ENCODE measurements at places on chromosomes 13 and 19.

DNA sequence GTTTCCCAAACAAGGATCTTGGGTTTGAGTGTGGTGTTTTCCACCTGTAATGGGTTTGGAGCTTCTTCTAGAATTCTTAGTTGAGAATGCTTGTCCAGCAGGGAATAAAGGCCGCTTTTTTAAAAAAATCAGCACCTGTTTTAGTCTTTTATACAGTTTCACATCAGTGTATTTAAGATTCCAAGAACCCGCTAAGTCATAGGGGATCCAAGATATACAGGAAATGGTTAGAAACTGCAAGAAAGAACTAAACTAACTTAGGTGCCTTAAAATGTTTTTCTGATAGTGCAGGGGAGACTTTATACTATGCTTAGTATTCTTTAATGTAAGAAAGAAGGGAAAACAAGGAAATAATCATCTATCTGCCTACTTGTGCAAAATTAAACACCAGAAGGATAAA, 74.7 kb downstream of the C13orf42 start:
- DNase-seq = no peak

- DNase-seq = no peak
These were observed 71.1 kb downstream of the CBY2 start for GRCh38 chr13:45773236-45773635.

DNA sequence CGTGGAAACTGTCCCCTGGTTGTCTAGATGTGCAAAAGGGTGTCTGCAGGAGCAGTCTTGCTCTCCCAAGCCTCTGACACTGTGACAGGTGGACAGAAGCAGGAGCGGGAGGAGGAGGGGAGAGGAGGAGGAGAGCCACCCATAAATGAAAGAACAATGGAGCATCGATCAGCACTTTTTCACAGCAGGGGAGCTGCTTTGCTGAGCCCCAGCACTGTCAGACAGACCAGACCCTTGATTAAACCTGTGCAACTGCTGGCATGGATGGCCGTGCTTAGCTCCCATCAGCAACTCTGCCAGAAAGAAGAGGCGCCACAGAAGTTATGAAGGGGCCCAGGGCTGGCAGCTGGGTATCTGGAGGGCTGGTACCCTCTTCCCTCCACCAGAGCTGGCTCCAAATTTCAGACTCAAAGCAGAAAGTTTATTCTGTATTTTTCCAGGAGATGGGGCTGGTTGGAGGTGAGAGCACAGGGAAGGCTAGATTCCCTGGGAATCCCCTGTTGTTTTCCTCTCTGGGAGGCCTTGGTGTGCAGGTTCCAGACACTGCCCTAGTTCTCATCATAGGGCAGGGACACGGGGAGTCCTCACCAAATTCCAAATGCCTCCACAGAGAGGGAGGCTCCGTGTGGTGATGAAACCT, 1192.2 kb downstream of the UQCRFS1 start:
- no peak for DNase-seq

DNA sequence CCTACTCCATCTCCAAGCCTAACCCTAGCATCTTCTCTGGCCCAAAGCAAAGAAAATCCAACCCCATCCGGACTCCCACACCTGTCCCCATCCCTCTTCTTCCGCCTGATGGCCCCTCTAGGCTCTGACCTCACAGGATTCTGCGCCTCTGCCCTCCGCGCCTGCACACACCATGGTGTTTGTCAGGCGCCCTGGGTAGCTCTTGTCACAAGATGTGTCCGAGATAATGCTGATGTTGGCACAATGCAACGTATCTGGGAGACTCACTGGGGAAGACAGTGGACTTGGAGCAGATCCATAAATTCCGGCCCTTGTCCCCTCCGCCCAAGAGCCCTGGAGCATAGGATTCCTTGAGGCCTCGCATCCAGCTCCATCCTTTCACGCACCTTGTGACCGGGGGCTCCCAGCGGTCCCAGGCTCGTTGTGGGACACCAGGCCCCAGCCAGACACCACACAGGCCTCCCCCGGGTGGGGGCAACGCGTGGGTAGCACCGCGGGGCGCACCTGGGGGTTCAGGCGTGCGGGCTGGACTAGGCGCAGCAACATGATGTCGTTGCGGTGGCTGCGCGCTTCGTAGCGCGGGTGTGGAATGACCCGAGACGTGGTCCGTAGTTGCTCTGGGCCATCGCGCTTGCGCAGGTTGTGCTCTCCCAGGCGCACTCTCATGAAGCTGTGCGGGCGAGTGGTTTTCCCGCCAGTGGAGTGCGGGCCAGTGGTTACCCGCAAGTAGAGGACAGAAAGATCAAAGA, 3.1 kb upstream of the KLK1 start:
- DNase-seq = no peak

DNA sequence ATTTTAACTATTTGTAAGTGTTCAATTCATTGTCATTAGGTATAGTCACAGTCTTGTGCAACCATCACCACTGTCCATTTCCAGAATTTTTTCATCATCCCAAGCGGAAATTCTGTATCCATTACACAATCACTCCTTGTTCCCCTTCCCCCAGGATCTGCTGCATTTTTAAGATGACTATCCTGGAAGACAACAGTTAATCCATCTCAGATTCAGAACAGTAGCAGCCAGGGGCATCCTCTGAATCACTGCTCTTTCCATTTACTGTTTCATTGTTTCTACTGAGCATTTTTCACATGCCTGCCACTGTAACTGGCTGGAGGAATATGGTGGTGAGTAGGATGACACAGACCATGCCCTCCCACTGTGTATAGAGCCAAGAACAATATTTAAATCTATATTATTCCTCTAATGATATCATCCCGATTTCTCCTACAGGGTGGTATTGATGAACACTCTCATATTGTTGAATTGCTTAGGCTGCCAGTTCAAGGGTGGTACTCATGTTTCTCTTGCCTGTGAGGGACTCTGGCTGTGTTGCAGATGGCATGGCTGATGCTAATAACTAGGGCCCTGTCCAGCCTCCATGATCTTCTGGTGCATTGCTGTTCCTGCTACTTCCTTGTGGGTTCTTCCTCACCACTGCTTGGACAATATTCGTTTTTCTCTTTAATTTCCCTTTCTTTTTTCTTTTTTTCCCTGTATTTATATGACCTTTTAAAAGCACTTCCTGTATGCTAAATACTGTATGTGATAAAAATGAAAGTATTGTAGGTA, 59.0 kb downstream of the WDFY2 start:
- no peak for DNase-seq

- no peak for DNase-seq
These were observed 7.3 kb downstream of the KLK8 start for GRCh38 chr19:50994129-50994528.

- no peak for DNase-seq
These were observed 246.2 kb upstream of the SLC10A2 start for GRCh38 chr13:103312467-103312866.

- no peak for DNase-seq
These were observed 35.0 kb downstream of the KEAP1 start for GRCh38 chr19:10468133-10468532.

DNA sequence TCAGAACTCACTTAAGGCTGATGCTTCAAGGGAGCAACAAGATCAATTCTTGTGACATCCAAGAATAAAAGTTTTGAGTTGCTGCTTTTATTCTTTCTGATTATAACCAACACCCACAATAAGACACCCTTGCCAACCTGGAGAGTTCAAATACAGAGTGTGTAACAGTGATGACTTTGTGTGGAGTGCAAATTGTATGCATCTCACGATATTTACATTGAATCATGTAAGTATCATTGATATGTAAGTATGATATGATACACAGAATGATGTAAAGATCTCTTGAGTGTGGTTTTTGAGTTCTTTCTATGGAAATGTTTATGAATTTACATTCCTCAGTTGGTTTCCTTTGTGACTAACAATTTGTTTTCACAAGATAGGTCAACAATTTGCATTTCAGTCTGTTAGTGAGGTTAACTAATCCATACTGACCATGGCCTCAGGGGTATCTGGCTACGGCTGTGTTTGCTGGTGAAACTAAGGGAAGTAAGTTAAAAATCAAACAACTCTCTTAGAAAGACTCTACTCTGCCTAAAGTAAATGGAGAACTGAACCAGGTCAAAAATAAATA, 12.4 kb downstream of the LHFPL6 start:
- no peak for DNase-seq

DNA sequence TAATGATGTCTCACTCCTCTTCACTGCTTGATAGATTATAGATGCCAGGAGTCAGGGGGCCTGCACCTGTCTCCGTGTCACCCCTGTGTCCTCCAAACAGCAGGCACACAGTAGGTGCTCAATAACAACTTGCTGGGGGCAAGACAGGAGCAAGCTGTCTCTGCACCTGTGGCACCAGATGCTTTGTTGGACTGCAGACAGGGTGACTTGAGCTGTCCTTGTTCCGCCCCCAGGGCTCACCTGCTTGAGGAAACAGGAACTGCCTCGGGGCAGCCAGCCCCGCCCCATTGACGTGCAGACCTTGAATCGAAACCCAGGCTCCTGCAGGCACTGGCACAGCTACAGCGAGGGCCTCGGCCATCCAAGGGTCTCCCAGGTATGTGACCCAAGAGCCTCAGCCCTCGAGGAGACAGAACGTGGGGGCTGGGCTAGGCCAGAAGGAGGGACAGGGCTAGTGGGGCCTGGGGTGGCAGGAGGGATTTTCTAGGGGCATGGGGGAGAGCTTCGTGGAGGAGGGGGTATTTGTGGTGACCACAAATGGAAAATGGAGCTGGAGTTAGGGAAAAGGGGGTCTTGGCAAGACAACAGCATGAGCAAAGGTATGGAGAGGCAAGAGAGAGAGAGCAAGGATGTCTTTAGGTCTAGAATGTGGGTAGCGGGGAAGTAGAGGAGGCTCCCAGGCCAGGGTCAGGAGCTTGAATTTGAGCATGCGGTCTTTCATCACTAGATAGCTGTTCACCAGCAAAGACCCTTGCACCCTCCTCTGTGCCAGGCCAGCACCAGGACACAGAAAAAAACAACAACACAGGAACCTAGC, at the start of gene HSH2D:
HSH2D (plus strand) TSS at position 287 of the 817 bp plus-strand sequence. CDS start 5,066 bp downstream, outside the sequence.
- DNase-seq = peak; percentile 60

GRCh38 chr13:26225896-26226617, 3.9 kb upstream of the RNF6 start:
- DNase-seq = no peak

- no peak for DNase-seq
These were observed 639 bp downstream of the STARD13 start for GRCh38 chr13:33284916-33285315.

DNA sequence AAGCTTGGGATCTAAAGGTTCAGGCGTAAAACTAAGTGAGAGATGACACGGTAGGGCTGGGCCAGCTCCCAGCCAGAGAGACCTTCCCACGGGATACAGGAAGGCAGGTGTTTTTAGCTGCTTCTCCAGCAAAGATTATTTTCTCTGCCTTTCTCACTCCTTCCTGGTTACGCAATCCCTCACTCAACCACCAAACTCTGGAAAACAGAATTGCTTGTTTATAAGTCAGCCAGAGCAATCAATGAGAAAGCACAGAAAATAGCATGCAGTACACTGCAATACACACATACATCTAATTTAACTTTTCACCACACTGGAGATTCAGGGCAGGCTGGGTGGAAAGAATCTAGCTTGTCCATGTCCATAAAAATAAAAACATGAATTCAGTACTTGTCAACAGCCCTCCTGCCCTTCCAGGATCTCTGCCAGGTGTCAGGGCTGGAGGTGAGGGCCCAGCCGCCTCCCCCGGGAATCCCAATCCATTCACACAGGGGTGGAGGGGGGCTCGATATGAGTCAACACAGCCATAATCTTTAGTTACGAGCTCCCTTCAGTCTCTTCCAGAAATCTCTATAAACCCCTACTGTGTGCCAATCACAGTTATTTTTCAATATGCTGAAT, 12.2 kb downstream of the RHPN2 start:
- peak; percentile 46 for DNase-seq

DNA sequence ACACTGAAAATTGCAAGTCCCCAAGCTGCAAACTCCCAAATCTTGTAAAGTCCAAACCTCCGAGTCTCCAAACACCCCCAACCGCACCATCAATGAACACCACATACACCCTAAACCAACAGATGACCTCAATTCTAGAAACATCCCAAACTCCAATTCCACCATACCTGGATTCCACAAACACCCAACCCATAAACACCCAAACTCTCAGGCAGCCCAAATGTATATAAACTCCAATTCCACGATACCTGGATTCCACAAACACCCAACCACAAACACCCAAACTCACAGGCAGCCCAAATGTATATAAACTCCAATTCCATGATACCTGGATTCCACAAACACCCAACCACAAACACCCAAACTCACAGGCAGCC, 470 bp downstream of the C3 start:
- DNase-seq = no peak
